Inflammatory macrophage (primary cell): ENCODE measurements at places on chromosomes 7 and 10.

DNA sequence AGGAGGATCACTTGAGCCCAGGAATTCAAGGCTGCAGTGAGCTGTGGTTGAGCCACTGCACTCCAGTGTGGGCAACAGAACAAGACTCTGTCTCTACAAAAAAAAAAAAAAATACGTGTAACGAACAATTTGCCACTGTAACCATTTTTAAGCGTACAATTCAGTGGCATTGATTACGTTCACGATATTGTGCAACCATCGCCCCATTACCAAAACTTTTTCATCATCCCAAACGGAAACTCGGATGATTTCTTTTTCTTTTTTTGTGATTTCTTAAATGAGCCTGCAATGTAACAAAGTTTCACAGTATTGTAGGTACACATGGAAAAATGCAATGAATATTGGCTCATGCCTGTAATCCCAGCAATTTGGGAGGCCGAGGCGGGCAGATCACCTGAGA, 9.5 kb downstream of the GRIFIN start:
- DNase-seq, result no peak

DNA sequence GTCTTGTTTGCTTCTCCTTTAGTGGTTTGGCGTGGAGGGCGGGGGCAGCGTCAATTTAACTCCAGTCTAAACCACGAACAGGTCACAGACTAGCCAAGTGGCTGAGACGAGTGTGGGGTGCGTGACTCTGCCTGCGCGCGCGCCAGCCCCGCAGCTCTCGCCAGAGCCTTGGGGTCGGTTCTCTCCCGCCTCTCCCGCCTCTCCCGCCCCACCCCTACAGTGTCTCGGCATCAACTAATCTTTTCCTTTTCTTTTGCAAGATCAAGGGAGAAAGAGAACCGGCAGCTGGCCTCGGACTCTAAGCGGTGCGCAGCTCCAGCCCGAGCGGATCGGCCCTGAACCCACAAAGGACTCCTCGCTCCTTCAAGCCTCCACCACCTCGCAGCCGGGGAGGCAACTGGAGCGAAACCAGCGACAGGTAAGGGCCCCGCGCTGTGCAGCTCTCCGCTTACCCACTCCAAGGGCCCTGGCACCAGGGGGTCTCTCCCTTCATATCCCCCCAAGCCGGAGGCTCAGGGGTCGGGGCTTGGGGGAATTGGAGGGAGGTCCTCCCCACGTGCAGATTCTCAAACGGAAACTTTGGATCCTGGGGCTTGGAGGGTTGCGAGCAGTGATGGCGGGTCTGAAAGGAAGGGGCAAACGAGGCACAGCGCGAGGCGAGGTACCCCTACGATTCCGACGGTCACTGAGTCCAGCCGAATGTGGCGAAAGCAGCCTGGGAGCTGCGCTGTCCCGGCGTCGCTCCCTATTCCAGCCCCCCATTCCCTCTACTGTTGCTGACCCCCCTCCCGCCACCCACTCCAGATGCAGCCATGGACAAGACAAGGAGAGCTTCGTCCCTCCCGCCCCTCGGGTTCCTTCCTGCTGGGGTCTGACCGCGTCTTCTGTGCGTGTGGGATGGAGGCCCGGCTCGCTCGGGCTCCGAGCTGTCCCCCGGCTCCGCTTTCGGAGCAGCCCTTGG, 829 bp downstream of the CHRM2 start:
- no peak for DNase-seq

- no peak for DNase-seq
These were observed 126.5 kb upstream of the ZNF438 start for GRCh38 chr10:31158011-31158658.

- DNase-seq, result no peak
These were observed 43.8 kb downstream of the TCERG1L start for GRCh38 chr10:131267814-131268095.

DNA sequence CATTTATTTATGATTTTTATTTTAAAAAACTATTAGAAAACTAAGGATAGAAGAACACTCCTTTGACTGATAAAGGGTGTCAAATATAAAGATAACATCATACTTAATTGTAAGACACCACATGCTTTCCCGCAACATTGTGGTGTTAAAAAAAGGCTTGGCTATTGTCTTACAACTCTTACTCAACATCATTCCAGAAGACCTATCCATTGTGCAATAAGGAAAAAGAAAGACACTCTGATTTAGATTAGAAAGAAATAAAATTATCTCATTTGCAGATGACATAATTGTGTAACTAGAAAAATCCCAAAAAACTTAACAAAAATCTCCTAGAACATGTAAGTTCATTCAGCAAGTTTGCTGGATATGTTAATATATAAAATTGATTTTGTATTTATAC, 296.7 kb upstream of the GNAI1 start:
- no peak for DNase-seq

DNA sequence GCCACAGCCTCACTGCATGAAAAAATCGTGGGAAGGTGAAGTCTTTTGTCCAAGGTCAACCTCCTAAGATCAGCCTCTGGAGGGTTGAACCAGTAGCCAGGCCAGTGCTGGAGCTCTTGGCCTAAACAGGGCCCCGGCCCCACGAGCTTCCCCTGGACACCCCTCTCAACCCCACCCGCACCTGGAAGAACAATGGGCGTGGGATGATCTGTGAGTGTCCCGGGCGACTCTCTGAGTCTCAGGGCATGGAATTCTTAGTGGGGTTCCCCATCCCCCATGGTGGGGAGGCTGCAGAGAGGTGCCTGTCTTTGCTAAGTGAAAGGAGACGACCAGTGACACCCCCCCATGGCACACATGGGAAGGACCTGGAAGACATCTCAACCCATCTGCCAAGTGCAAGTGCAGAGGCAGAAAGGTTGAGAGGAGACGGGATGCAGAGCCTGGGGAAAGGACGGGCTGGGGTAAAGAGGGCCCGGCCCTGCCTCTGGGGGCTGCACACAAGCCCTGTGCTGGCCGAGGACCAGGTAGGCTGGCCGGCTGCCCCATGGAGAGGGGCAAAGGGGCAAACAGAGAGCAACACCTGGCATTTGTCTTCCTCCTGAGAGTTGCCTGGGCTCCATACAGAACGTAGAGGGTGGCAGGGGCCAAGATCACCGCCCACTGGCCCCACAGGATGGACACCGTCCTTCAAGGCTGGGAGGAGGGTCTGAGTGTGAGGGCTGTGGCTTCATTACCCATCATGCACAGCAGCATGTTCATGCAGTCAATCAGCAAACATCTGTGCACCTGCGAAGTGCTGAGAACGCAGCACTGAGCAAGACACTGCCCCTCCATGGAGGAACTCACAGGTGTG, 163.0 kb upstream of the PPP2R2D start:
- no peak for DNase-seq

DNA sequence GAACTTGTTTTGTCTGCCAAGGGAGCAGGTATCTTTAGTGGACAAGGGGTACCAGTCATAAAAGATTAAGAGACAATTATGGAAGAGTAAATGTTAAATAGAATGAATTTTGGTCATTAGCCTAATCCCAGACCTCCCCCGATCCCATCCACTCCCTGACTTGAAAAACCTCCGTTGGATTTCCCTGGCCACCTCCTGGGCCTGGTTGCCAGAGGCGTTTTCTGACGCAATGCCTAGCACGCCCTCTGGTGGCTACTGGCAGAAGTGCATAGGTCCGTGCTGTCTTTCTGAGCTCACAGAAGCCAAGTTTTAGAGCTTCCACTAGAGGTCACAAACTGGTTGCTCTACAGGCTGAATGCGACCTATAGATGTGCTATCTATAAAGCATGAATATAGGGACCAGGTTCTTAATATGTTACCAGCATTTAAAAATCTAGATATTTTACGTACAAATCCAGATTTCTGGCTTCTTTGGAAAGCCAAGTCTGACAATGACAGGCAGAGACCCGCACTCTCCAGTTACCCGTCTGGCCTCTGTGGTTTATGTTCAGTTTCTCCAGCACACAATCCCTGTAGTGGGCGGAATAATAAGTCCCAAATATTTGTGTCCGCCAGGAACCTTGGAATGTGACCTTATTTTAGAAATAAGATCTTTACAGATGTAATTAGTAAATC, 39.8 kb downstream of the SPOCK2 start:
- peak; percentile 96 for DNase-seq

GRCh38 chr7:99096124-99096887, 47.6 kb downstream of the SMURF1 start:
- no peak for DNase-seq

DNA sequence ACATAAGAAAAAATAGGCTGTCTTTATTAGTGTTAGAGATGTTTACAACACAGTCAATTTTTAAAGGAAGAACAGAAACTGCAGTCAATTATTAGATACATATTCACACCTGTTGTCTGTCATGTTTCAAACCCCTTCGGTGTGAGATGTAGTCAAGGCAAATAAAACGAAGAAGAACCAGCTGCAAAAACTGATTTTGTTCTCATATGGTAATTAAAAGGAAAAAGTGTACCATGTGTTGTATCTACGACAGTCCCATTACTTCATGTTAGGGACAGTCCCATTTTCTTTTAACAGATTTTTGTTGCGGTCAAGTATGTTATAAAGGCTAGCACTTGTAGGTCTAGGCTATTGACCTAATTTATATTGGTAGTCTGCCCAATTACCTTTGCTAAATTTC, 149.4 kb downstream of the LRRN3 start:
- DNase-seq, result no peak

DNA sequence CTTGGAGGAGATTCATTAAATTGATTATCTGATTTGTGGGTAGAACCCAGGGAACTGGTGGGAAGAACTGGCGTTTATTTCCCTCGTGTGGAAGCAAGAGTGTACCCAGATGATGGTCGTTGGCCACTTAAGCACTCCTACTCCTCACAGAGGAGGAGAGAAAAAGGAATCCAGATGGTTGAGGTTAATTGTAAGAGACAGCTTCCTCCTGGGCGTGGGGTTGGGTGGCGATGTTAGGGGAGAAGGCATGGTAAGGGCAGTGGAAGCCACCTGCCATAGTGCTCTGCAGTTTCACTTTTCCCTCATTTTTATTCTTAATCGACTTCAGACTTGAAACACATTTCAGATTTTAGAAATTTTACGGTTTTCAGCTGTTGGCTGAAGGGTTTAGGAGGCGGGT, 104.1 kb downstream of the DOCK1 start:
- DNase-seq, result no peak

- peak; percentile 26 for DNase-seq
These were observed 43.1 kb downstream of the MBL2 start for GRCh38 chr10:52729271-52730104.

DNA sequence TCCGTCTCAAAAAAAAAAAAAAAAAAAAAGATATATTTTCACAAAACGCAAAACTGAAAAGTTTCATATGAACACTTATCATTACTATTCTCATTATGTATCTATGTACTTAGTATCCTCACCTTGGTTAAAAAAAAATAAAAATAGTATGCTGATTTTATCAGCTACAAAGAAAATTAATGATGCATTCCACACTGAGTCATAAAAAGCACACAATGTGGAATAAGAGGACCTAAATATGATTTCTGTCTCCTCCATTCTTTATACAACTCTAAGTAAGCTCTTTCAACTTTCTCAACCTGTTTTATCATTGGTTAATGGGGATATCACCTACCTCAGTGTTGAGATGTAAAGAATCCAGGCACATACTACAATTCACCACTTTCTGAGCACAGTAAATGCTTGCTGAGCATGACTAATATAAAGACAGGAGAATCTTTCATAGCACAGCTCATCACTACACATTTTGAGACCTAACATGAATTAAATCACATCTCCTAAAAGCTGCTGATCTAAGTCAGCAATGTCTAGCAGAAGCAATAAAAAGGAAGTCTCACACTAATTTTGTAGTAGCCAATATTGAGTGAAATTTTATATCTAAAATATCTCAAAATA, 2.7 kb downstream of the SNX13 start:
- no peak for DNase-seq

DNA sequence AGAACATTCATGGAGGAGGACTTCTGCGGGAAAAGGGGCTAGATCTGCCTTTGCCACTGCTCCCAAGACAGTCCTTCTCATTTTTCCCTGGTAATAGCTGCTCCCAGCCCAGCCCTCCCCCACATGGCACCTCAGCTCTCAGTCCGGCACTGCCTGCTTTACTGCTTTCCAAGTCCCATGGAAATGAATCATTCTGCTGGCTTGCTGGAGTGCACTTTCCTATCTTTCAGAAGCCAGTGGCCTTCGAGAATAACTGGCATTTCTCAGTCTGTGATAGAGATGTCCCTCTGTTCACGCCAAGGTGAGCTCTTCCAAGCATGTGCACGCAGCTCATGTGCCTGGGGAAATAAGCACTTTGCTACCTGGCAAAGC, 61.4 kb downstream of the SYPL1 start:
- no peak for DNase-seq

DNA sequence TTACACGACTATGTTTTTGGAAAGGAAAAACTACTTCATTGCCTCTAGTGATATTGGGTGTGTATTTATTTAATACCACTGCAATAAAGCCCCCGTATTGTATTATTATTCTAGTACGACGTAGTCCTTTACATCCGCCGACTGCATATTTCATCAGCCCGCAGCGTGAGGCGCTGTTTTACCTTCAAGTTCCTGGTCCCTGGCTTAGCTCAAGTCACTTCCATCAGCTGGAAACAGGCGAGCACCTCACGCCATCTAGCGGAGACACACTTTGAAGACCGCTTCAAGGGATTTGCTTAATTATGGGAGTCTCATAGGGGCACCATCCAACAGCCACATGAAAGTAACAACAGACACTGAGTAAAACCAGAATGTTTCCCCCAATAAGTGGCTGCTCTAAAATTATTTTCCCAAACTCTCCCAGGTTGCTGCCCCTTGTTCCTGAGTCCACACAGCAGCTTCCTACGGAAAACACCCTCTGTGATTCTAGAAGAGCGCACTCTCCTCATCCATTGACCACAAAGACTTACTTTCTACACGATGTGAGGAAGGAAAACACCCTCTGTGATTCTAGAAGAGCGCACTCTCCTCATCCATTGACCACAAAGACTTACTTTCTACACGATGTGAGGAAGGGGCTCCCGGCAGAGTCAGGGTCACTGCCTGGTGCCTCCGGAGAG, 15.7 kb upstream of the ITIH2 start:
- DNase-seq, result peak; percentile 85

- no peak for DNase-seq
These were observed 2.3 kb downstream of the MACROH2A2 start for GRCh38 chr10:70054902-70055301.

GRCh38 chr7:142323706-142324105, 65.8 kb upstream of the PRSS58 start:
- DNase-seq, result no peak

- no peak for DNase-seq
These were observed 144.1 kb upstream of the FAM171A1 start for GRCh38 chr10:15515202-15515601.

GRCh38 chr7:47454974-47455871, 126.7 kb downstream of the TNS3 start:
- no peak for DNase-seq

GRCh38 chr10:88991899-88992320, 1.3 kb downstream of the FAS start:
- peak; percentile 72 for DNase-seq

GRCh38 chr10:130689743-130690626, 553.8 kb downstream of the GLRX3 start:
- DNase-seq, result no peak

GRCh38 chr10:125027871-125028869, 86.2 kb downstream of the ZRANB1 start:
- DNase-seq, result no peak

GRCh38 chr7:407721-408539, 111.7 kb downstream of the PDGFA start:
- DNase-seq, result no peak
